ENCODE measurements at places on chromosomes 5 and 9. TPM values are rescaled to one million over a fixed set of nuclear protein-coding genes. Genes with fewer than 3 reads are reported as not detected.

Gene PPIP5K2
- total RNA-seq, result 78.5 TPM

- DNase-seq, result no peak
These were observed 74.4 kb downstream of the FAM174A start for GRCh38 chr5:100609594-100609993.

Gene PNPLA7
- 2.7 TPM for total RNA-seq

DNA sequence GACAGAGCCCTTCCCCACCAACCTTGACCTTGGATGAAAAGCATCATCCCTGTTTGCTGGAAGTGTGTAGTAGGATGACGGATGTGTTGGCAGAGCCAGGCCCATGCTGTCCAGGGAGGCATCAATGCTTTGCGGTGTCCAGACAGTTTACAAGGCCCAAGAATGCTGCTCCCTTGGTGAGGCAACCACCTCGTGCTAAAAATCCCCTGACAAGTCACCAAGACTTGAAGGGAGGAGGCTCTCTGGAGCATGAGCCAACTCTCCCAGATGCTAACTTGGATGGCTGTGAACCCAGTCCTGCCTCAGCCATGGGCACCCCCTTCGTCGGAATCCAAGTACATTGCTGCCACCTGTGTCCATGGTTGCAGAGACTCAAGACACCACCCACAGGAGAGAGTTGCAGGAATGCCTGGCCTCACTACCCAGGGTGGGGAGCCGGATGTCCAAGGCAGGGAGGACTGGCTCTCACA lies 9.5 kb upstream of the NKD2 start:
- peak; percentile 53 for DNase-seq

Gene ZNF367
- total RNA-seq, result 2.1 TPM

Gene SLC6A7
- under 0.01 TPM for total RNA-seq

- peak; percentile 92 for DNase-seq
These were observed 473 bp downstream of the ZBTB34 start for GRCh38 chr9:126860757-126861466.

Gene GARIN3
- total RNA-seq, result not detected

DNA sequence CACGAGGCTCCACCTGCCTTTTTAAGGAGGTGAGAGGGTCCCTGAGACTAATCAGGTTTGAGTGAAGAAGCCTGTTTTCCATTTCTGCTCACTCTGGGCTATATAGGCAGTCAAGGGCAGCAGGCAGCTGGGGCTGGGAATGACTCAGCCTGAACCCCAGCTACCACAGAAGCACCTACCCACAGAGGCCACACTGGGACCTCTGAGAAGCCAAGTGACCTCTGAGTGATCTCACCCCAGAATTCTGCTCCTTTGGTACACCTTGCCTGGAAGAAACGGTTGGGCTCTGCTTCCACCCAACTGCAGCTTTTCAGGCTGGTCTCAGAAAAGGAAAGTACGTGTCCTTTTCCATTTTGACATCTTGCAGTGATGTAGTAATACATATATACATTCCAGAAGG lies 6.8 kb downstream of the FAM219A start:
- no peak for DNase-seq

Gene C9
- 0.36 TPM for total RNA-seq

- DNase-seq, result no peak
These were observed 531.6 kb upstream of the CLINT1 start for GRCh38 chr5:158390577-158390976.

GRCh38 chr9:1421436-1421835 lies 371.3 kb downstream of the DMRT2 start:
- DNase-seq, result no peak

DNA sequence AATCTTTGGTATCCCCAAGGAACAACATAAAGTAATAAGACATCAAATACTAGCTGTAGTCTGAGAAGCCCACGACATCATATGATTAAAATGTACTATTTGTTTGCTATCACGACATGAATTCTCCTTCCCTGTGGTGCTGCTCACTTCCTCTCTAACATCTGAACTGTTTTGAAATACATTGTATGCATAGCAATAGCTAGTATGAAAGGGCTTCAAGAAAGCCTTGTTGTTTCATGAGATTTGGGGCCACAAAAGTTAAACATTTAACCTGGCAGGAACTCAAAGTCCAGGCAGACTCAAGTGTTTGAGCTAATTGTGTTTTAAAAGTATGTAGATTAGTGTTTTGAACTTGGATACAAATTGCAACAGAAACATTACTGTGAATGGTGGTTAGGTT lies 237.4 kb upstream of the PTGER4 start:
- no peak for DNase-seq

DNA sequence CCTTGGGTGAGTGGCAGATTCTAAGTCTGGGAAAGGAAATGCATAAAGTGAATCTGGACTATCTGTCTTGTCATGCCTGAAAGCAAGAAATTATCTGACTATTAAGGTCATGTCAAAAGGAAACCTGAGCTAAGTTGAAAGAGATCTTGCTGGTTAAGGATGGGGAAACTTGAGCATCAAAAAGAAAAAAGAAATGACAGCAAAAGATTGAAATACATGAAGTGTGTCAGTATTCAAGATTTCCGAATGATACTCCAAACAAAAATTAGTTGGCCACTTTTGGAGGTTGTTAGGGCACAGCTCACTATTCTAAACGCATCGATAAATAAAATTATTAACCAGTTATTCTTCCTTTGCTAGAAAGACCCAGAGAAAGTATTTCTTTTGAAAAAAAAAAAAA lies 3.3 kb upstream of the FBN2 start:
- DNase-seq, result no peak

- DNase-seq, result no peak
These were observed 78.4 kb downstream of the ADGRV1 start for GRCh38 chr5:90636948-90637347.

GRCh38 chr5:143147902-143148301 lies 255.6 kb downstream of the NR3C1 start:
- DNase-seq, result no peak

- peak; percentile 56 for DNase-seq
These were observed 209.0 kb downstream of the SEC61B start for GRCh38 chr9:99431103-99431502.

- no peak for DNase-seq
These were observed 37.1 kb downstream of the FAM13B start for GRCh38 chr5:137995749-137996128.

DNA sequence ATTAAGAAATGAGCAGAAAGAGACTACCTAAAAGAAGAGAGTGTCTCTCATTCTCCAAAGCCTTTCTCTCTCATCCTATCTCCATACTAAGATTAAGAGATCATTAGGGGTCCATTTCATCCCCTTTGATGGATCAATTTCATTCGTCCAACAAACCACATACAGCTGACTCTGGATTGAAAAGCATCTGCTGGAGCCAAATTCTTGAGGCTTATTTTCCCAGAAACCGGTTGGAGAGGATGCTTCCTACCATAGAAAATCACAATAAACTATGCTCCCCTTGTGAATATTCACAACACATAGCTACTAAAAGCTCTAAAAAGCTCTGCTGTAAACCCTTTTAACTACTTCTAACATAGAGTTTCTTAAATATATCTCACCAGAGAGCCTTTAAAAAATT lies 755.0 kb upstream of the ZNF608 start:
- DNase-seq, result no peak

- DNase-seq, result peak; percentile 14
These were observed 62.3 kb upstream of the HMHB1 start for GRCh38 chr5:143749581-143750205.

Gene C5orf63
- total RNA-seq, result 2.2 TPM

- DNase-seq, result peak; percentile 91
These were observed 1.2 kb upstream of the PHF2 start for GRCh38 chr9:93574900-93575795.

DNA sequence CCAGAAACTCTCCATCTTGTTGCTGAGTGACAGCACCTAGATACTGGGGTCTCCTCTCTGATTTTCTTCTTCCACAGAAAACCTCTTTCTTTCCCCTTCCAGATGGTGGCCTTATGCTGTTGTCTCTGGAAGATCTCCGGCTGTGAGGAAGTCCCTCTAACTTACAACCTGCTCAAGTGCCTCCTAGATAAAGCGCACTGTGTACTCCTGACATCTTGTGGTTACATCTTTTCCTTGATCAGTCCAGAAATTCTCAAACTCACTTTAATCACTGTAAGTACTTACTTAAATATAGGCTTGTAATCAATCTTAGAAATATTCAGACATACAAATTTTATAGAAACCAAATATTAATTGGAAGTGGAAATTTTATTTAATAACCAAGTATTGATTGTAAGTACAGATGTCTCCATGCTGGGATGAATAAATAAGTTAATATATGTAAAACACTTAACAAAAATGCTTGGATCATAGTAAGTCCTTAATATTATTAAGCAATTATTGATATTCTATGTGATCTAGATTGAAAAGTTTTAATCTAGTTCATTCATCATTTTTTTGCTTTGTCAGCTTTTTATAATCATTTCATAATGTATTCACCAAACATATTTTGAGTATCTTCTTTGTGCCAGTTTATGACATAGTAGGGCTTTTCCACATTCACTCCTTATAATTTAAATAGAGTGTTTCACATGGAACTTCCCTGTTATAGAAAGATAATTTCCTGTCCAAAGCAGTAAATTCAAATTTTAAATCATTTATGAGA lies 1381.4 kb upstream of the CDH6 start:
- DNase-seq, result no peak

GRCh38 chr9:126733005-126733404 lies 71.8 kb upstream of the ZBTB43 start:
- DNase-seq, result no peak

DNA sequence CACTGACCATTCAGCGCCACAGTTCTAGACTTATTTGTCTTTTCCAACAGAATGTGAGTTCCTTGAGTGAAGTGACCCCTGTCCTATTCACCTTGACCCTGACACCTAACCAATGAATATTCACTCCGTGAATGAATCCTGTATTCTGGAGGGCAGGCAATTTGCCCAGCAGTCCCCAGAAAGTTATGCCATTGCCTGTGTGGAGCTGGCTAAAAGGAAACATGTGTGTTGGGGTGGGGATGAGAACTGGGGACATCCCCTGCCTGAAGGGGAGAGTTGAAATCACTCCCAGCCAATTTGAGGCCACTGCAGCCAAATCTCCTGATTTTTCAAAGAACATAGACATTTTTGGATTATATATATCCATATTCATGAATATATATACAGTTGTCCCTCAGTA lies 199.0 kb downstream of the SLIT3 start:
- DNase-seq, result no peak

DNA sequence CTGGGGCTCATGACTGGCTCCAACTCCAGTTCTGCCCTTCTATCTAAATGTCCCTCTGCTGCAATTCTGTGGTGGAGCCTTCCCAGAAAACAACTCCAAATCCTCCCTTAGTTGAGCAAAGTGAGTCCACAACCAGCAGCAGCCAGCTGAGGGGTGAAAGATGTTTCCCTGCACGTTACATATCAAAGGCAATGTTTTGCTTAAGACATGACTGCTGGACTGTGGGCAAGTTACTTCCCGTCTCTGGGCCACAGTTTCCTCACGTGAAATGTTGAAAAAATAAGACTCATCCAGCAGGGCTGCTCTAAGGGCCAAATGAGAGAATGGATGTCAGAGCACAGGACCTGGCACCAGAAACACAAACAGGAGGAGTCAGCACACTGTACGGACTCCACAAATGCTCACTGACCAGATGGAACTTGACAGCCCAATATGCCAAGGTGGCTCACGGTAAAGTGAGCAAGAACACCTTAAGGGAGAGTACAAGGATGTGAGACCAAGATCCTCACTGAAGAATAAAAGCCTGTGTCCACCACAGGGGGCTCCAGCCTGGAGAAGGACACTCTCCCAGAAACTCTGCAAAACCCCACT lies 138.4 kb upstream of the ABCA1 start:
- no peak for DNase-seq

Gene CDX1
- 0.36 TPM for total RNA-seq

GRCh38 chr5:118863345-118863744 lies 125.0 kb downstream of the DTWD2 start:
- DNase-seq, result peak; percentile 49

Gene SPINK6
- not detected for total RNA-seq

Gene KIAA1958
- 2.5 TPM for total RNA-seq

GRCh38 chr9:105698348-105698870 lies 4.1 kb downstream of the TMEM38B start:
- no peak for DNase-seq

Gene CCNH
- total RNA-seq, result 80.3 TPM

- no peak for DNase-seq
These were observed 128.7 kb downstream of the GAS1 start for GRCh38 chr9:86818636-86819035.

- DNase-seq, result no peak
These were observed 5.6 kb upstream of the NR5A1 start for GRCh38 chr9:124512806-124513204.

Gene TGFBR1
- 122 TPM for total RNA-seq

DNA sequence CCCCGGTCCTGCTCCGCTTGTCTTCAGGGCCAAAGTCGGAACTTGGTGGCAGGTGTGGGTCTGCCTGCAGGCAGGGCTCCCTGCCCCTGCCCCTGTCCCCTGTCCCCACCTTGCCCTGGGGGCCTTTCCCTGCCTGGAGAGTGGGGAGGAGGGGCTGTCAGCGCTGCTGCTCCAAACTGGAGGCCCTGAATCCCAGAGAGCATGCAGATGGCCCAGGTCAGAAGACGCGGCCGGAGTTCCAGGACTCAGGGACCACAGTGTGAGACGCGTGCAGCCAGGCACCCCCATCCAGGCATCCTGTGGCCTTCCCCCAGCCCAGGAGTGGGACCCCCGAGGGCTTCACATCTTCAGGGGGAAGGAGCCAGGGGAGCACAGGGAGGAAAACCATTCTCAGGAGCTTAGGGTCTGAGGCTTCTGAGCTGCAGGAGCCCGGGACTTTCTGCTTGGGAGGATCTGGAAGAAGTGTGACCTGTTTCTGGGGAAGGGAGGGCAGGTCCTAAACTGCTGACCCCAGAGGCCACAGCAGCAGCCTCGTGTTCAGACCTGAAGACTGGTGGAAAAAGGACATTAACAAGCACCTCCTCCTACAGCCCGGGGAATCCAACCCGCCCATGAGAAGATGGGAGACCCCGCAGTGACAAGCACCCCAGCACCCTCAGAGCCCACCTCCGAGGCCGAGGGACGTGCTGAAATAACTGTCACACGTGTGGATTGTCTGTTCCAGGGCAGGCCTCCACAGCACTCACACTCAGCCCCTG lies 38.0 kb downstream of the RASGEF1C start:
- peak; percentile 80 for DNase-seq

GRCh38 chr5:148932355-148932935 lies 106.0 kb downstream of the ADRB2 start:
- no peak for DNase-seq

Gene BTNL9
- not detected for total RNA-seq

Gene PLPP7
- 16.3 TPM for total RNA-seq

- no peak for DNase-seq
These were observed 84.8 kb downstream of the PPP2R2B start for GRCh38 chr5:146793709-146794108.

Gene ECM2
- 62.2 TPM for total RNA-seq

Gene TEK
- 8.3 TPM for total RNA-seq

Gene HACD4
- 6.8 TPM for total RNA-seq

GRCh38 chr9:33106372-33106771 lies 29.9 kb upstream of the SMU1 start:
- DNase-seq, result no peak

Gene MRRF
- 41.5 TPM for total RNA-seq

Gene PCDHA4
- 0.88 TPM for total RNA-seq

- no peak for DNase-seq
These were observed 162.4 kb downstream of the CHSY3 start for GRCh38 chr5:130066644-130067043.

- DNase-seq, result no peak
These were observed 76.0 kb downstream of the CEMIP2 start for GRCh38 chr9:71692337-71692736.

- DNase-seq, result no peak
These were observed 12.6 kb downstream of the NR2F1 start for GRCh38 chr5:93595420-93596147.

GRCh38 chr5:150516011-150516410 lies 8.1 kb downstream of the NDST1 start:
- DNase-seq, result peak; percentile 78
